CD4-positive, alpha-beta T cell treated with Interleukin-4 for 4 hours (primary cell): ENCODE measurements at places on chromosomes 2 and 18.

DNA sequence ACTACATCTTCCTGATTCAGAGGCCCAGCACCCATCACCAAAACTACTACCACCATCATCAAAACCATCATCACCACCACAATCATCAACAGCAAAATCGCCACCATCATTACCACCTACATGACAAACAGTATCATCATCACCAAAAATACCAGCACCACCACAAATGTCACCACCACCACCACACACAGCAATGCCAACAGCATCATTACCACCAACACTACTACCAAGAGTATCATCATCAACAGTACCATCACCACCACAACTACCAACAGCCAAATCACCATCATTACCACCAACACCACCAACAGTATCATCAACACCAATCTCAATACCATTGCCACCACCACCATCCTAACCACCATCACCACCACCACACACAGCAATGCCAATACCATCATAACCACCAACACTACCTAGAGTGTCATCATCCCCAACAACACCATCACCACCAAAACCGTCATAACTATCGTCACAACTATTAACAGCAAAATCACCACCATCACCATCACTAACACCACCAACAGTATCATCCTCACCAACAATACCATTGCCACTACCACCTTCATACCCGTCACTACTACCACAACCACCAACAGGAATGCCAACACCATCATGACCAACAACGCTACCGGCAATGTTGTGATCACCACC is 64.6 kb upstream of the TEX51 start:
- no peak for DNase-seq

GRCh38 chr18:23324056-23324811 is 128.9 kb upstream of the RIOK3 start:
- no peak for DNase-seq

GRCh38 chr18:37534627-37535026 is 31.0 kb downstream of the CELF4 start:
- DNase-seq = no peak

DNA sequence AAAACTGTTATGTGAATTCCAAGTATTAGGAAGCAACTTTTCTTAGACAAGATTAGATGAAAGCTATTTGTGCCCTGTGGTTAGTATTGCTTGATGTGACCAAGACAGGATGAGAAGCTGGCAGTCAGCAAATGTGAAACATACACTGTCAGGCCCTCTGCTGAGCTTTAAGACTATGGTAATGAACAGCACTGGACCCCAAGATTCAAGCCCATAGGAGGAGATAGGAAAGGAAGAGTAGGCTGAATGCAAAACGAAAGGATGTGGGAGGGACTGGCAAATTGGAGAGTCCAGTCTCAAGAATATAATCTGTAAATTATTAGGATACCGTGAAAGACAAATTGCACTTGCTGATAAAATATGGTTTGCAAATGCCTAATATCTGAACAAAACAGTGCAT is 16.4 kb downstream of the BZW1 start:
- no peak for DNase-seq

GRCh38 chr2:229684942-229685562 is 29.3 kb downstream of the DNER start:
- DNase-seq = no peak

GRCh38 chr2:67840460-67841068 is 222.2 kb downstream of the C1D start:
- DNase-seq = no peak

GRCh38 chr2:23636426-23636825 is 251.4 kb downstream of the KLHL29 start:
- DNase-seq = no peak

DNA sequence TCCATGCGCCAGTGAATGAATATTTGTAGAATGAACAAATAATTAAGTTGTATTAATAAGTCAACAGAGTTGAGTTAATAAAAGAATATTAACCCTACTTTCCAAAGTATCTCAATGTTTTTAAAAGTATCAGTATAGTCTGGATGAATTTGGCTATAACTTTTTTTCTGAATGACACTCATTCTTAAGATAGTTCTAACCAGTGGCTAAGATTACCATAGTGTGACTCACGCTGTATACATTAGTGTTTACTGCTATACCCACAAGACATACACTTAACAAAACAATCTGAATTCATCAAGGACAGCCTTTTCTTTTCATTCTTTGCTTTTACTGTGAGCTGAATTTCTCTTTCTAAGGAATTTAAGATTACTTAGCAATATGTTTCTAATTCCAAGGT is 77.0 kb upstream of the PDE1A start:
- no peak for DNase-seq
